Stomach (tissue), 19 donors: ENCODE measurements at places on chromosomes 3 and 15. TPM values are rescaled to one million over a fixed set of nuclear protein-coding genes. Genes with fewer than 3 reads are reported as not detected.

ARGFX gene
- not detected for polyA plus RNA-seq

MAN2A2 gene
- polyA plus RNA-seq: 2.9 TPM

SKIL gene
- 12.8 TPM for polyA plus RNA-seq

NT5DC2 gene
- polyA plus RNA-seq: 27.7 TPM

CHRM5 gene
- polyA plus RNA-seq: not detected

ARID3B gene
- 2.2 TPM for polyA plus RNA-seq

CYP1A2 gene
- polyA plus RNA-seq: not detected

BFSP2 gene
- 0.68 TPM for polyA plus RNA-seq

KCNMB2 gene
- 0.48 TPM for polyA plus RNA-seq

STRA6 gene
- polyA plus RNA-seq: not detected

CCR1 gene
- polyA plus RNA-seq: 2.6 TPM

IMPG2 gene
- polyA plus RNA-seq: 0.05 TPM

MITF gene
- 8.2 TPM for polyA plus RNA-seq

CTXN2 gene
- polyA plus RNA-seq: not detected

FBLN2 gene
- 1.8 TPM for polyA plus RNA-seq

HIGD2B gene
- polyA plus RNA-seq: not detected

SPRED1 gene
- 3.1 TPM for polyA plus RNA-seq

SOX14 gene
- not detected for polyA plus RNA-seq

ALDH1A2 gene
- 0.15 TPM for polyA plus RNA-seq

DAZL gene
- polyA plus RNA-seq: 0.31 TPM

IQCF5 gene
- polyA plus RNA-seq: not detected

IRAK2 gene
- 3.8 TPM for polyA plus RNA-seq

IL16 gene
- polyA plus RNA-seq: 5.8 TPM

KIF23 gene
- 5.7 TPM for polyA plus RNA-seq

GOLGA8T gene
- not detected for polyA plus RNA-seq

FAM107A gene
- 22.4 TPM for polyA plus RNA-seq

GOLGA6B gene
- polyA plus RNA-seq: not detected

KLHL40 gene
- polyA plus RNA-seq: 0.05 TPM

SI gene
- polyA plus RNA-seq: not detected

LXN gene
- polyA plus RNA-seq: 20.9 TPM

ARNT2 gene
- polyA plus RNA-seq: 1.8 TPM

THSD4 gene
- 5.8 TPM for polyA plus RNA-seq

POU1F1 gene
- polyA plus RNA-seq: not detected

NR2F2 gene
- polyA plus RNA-seq: 47.4 TPM

PSMD6 gene
- 66.9 TPM for polyA plus RNA-seq

SEC11A gene
- polyA plus RNA-seq: 186 TPM

IL12A gene
- polyA plus RNA-seq: 2.5 TPM

LOXL1 gene
- polyA plus RNA-seq: 25.8 TPM

TMEM266 gene
- 0.35 TPM for polyA plus RNA-seq

PLA2G4E gene
- not detected for polyA plus RNA-seq

AADACL2 gene
- not detected for polyA plus RNA-seq

SEMA3G gene
- 1.9 TPM for polyA plus RNA-seq
